ENCODE measurements at places on chromosomes 7 and 10.

- no peak for DNase-seq
These were observed 166.5 kb downstream of the TMEM26 start for GRCh38 chr10:61286686-61287085.

- DNase-seq, result no peak
These were observed 72.7 kb downstream of the HACD1 start for GRCh38 chr10:17544465-17544864.

- DNase-seq, result peak; percentile 71
These were observed 118.9 kb downstream of the PRPF18 start for GRCh38 chr10:13705526-13706174.

- no peak for DNase-seq
These were observed 494.0 kb downstream of the TNS3 start for GRCh38 chr7:47087866-47088265.

GRCh38 chr10:87753995-87754866 lies 63.8 kb downstream of the ATAD1 start:
- DNase-seq, result no peak

DNA sequence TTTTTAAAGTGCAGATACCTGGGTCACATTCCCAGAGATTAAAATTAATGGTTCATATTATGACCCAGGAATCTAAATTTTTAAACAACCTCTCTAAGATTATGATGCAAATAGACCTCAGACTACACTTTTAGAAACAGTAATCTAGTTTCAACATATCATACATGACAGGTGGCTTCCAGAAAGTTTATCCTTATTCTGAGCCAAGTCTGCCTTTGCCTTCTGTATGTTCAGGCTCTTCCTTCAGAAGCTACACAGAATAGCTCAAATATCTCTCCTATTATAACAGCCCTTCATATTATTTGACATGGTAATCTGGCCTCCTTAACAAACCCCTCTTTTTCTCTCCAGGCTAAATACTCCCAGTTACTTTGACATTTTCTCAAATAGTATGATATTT lies 101.9 kb downstream of the FZD1 start:
- DNase-seq, result no peak

DNA sequence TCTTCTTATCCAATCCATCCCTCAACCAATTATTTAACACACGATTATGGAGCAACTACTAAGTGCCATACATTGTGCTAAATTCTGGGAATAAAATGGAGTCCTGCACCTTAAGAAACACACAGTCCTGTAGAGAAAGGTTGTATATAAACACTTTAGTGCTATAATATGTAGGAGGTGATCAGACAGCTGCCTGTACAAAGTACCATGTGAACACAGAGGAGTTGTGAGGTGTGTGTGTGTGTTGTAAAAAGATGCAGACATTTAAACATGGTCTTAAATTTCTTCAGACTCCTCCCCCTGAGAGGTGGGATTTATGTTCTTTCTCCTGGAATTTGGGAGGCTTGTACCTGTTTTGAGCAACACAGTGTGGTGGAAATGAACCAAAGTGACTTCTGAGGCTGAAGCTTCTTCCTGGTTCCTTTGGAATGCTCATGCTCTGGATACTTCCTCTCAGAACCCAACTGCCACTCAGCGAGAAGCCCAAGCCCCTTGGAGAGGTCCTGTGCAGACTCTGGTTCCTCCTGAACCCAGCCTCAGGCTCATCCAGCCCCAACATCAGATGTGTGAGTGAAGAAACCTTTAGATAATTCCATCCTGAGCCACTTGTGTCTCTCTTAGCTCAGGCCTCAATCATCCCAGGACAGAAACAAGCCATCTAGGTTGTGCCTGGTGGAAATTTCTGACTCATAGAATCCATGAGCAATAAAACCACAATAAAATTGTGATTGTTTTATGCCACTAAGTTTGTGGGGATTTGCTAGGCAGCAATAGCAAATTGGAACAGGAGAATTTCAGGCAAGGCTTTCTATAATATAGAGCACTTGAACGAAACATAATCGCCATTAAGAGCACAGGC lies 161.2 kb upstream of the FAM3C start:
- DNase-seq, result no peak

- DNase-seq, result no peak
These were observed 71.1 kb downstream of the CFAP58 start for GRCh38 chr10:104424719-104425118.

DNA sequence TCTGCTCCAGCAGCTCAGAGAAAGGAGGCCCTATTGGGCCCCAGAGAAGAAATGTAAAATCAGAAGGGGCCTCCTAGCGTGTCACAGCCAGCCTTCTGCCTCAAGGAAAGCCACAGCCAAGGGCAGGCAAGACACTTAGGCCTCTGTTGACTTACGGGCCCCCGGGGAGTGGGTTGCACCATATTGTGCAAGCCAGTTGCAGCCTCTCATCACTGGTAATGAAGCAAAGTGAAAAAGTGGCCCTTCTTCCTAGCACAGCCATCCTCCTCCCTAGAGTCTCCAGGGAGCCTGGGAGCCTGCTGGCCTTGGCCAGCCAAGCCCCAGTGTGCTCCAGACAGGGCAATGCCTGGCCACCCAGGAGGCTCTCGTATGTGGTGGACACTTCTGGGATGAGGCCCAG lies 56.2 kb upstream of the GDF10 start:
- DNase-seq, result peak; percentile 16

DNA sequence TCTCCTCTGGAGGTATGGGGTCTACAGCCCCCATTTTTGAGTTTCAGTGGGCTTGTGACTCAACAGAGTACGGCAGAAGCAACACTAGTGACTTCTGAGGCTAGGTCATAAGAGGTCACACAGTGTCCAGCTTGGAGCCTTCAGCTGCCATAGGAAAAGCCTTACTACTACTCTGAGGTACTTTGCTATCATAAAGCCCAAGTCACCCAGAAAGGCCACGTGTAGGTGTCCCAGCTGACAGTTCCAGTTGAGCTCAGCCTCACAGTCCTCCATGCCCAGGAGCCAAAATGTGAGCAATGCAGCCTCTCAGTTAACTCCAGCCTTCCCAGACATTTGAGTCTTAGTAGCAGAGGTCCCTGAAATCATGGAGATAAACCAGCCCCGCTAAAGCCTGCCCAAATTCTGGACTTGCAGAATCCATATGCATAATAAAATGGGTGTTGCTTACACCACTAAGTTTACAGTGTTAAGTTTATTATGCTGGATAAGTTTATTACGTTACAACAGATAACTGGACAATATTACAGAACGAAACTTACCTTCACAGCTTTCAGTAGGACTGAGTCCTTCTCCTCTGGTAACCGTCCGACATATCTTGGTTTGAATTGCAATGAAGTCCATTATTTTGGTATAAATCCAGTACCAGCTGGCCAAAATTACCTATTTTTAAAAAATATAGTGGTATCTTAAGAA lies 181.1 kb downstream of the AVL9 start:
- no peak for DNase-seq

DNA sequence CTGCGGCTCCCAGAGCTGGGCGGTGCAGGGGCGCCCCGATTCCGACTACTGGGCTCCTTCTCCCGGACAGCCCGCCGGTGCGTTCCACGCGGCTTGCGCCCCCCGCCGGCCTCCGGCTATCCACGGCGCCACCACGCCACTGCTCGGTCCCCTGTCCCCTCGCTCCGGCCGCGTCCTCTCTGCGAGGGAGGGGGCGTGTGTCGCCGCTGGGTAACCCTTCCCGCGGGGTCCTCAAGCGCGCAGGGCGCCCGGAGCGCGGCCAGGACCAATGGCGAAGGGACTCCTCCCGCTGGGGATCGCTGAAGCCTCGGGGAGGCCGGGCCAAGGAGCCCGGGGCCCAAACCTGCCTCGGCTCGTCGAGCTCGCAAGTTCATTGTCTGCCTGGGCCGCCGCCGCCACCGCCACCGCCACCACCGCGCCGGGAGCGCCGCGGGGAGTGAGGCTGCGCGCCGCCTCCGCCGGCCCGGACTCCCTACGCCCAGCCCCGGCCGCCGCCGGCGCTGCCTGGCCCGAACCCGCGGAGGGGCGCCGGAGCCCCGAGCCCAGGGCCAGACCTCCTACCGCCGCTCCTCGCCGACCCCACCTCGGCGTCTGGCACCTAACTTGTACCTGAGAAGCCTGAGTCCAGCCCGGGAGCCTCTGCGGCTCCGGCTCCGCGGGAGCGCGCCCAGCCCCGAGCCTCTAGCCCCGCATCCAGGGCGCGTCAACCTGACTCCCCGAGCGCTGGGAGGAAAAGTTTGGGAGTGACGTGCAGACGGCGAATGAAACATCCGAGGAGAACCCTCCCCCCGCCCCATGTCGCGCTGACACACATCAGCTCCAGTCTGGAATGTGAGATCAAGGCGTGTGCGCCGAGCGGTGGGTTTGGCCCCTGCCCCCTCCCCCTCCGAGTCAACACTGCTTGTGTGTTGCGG lies at the start of gene CHST15:
Gene CHST15 (minus strand): TSS at position 739 of the 914 bp plus-strand sequence. CDS start 47,386 bp downstream, outside the sequence.
- peak; percentile 75 for DNase-seq
